Right ventricle myocardium inferior (tissue), 1 donor: ENCODE measurements at places on chromosomes 7 and 10. TPM values are rescaled to one million over a fixed set of nuclear protein-coding genes. Genes with fewer than 3 reads are reported as not detected.

RAB19 gene
- total RNA-seq, result not detected

HOXA10 gene
- total RNA-seq, result not detected

STAG3 gene
- 0.51 TPM for total RNA-seq

GALNT17 gene
- total RNA-seq, result 78.1 TPM

GPR15LG gene
- not detected for total RNA-seq

CPN1 gene
- not detected for total RNA-seq

PRPS1L1 gene
- not detected for total RNA-seq

HEPACAM2 gene
- total RNA-seq, result not detected

TFR2 gene
- 0.22 TPM for total RNA-seq

ATOH7 gene
- not detected for total RNA-seq

LEP gene
- total RNA-seq, result 2.7 TPM

WIPF3 gene
- total RNA-seq, result 5.5 TPM

CTNNA3 gene
- 120 TPM for total RNA-seq

TMEM248 gene
- total RNA-seq, result 45.9 TPM

TLX1 gene
- not detected for total RNA-seq

RBP4 gene
- 12.8 TPM for total RNA-seq

CYCS gene
- 699 TPM for total RNA-seq

CUZD1 gene
- not detected for total RNA-seq

MAGI2 gene
- total RNA-seq, result 3.1 TPM

LRRC17 gene
- 2.1 TPM for total RNA-seq

NPFFR1 gene
- not detected for total RNA-seq

POM121L12 gene
- not detected for total RNA-seq

TSPAN12 gene
- total RNA-seq, result 61.4 TPM

C10orf67 gene
- total RNA-seq, result 0.51 TPM

OR2A7 gene
- total RNA-seq, result 0.22 TPM

CCDC136 gene
- total RNA-seq, result 6.3 TPM

GOLGA7B gene
- 0.08 TPM for total RNA-seq

H2BK1 gene
- total RNA-seq, result not detected

SP8 gene
- total RNA-seq, result not detected

CARD11 gene
- total RNA-seq, result 0.41 TPM

PALD1 gene
- total RNA-seq, result 5.1 TPM

WNT2 gene
- total RNA-seq, result not detected

RSU1 gene
- 56.1 TPM for total RNA-seq

PNLIPRP3 gene
- total RNA-seq, result not detected

PRSS1 gene
- not detected for total RNA-seq

VWDE gene
- total RNA-seq, result not detected

SPDYE2 gene
- total RNA-seq, result not detected

FAM3C gene
- 40.2 TPM for total RNA-seq

CPXM2 gene
- total RNA-seq, result 4.6 TPM
